NCI-H1417 (cell line): ENCODE measurements at places on chromosomes 1 and 21.

GRCh38 chr1:25031966-25032667 lies 102.0 kb upstream of the RUNX3 start:
- DNase-seq: peak; percentile 56

DNA sequence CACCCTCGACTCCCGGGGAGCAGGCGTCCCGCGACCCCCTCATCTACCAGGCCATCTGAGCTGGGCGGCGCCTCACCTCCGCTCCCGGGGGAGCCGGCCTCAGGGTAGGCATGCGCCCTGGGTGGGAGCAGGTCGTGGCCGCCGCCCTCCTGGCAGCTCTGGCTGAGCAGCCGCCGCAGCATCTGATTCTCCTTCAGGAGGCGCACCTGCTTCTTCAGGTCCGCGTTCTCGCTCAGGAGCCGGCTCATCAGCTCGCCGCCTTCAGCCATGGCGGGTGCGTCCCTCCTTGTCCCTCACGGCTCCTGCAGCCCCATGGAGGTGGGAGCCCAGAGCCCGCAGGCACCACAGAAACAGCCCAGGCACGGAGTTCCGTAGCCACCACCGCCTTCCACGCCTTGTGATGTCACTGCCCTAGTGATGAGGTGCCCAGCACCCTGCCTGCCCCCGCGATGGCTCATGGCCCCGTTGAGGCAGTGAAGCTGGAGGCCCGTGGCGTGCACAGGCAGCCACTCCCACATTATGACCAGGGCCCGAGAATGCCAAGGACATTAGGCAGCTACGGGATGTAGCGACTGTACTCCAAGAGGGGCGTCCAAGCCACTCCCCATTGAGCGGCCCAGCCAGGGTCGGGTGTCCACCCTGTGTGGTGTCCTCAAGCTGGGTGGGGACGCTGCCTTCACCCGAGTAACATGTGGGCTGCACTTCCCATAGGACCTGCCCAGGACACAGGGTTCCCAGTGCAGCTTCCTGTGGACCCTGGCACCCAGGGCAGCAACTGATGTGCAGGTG lies 1.5 kb downstream of the SPATC1L start:
- no peak for DNase-seq

DNA sequence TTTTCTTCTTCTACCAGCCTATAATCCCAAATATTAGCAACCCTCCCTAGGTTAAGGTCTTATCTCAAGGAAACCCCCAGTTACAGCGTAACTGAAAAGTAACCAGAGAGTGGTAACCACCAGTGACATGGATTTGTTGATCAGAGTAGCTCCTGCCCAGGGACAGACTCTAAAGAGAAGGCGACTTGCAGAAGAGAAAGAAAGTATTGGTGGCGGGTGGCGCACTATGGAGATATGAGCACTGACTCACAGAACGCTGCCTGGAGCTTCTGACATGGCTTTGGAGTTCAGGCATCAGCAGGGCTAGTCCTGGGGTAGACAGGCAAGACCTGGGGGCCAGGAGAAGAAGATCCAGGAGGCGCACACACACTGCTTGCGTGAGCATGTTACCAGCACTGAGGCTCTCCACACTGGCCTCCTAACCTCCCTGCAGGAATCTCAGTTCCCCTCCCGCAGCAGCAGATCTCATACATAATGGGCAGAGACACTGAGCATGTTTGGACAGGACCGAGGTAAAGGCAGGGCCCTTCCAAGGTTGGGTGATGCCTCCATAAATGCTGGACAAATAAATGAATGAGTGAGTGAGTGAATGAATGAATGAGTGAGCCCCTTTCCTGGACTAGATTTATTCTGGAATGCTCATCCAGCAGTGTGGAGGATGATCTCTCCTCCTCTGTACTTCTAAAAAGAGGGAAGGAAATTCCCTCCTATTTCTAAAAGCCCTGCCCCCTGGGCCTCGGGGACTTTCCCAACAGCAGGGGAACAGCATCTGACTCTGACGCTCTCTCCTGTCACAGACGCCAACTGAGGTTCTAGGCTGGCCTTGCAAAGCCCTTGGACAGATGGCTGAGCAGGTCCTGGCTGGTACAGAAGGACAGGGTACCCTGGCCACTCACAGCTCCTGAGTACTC lies 175.5 kb downstream of the CLIC6 start:
- no peak for DNase-seq

DNA sequence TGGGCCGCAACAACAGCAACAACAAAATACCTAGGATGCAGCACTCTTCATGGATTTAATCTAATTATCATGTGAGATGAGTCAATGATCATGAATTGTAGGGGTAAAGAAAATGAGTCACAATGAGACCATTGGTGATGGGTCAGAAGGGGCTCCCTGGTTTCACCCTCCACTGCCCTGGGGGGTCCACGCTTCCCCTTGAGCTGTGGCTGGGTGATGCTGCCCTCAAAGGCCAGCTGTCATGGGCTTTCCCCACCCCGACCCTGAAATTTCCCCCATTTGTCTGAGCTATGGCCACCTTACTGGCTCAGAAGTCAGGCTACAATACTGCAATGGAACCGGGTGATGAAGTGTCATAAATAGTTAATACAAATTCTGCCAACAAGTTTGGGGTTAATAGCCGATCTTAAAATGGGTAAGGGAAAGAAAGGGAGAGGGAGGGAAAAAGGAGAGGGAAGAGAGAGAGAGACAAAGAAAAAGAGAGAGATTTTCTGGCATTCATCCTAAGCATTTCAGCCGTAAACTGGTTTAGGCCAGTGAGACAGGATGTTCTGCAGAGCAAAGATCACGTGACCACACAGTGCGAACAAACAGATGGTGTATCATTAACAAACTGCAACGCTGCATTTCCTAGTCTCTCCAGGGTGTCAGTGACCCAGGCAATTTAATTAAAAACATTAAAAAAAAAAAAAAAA lies 143.4 kb upstream of the ERRFI1 start:
- peak; percentile 84 for DNase-seq

DNA sequence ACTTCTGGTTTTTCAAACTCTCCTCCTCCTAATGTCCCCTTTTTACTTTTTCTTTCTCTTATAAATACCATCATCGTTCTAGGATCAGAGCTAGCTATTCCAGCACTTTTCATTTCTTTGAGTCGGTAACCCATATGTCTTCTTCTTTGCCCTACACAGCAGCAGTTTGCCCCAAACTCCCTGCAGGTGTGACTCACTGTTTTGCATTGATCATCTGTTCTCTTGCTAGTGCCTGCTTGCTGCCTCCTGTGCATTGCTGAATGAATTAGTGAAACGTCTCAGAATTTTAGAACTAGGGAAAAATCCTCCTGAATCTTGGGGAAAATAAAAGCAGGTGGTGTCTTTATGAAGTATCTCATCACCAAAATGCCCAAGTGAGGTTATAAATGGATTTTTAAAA lies 21.7 kb downstream of the KCNK2 start:
- no peak for DNase-seq

- peak; percentile 41 for DNase-seq
These were observed 1.7 kb downstream of the EGLN1 start for GRCh38 chr1:231420299-231420958.

DNA sequence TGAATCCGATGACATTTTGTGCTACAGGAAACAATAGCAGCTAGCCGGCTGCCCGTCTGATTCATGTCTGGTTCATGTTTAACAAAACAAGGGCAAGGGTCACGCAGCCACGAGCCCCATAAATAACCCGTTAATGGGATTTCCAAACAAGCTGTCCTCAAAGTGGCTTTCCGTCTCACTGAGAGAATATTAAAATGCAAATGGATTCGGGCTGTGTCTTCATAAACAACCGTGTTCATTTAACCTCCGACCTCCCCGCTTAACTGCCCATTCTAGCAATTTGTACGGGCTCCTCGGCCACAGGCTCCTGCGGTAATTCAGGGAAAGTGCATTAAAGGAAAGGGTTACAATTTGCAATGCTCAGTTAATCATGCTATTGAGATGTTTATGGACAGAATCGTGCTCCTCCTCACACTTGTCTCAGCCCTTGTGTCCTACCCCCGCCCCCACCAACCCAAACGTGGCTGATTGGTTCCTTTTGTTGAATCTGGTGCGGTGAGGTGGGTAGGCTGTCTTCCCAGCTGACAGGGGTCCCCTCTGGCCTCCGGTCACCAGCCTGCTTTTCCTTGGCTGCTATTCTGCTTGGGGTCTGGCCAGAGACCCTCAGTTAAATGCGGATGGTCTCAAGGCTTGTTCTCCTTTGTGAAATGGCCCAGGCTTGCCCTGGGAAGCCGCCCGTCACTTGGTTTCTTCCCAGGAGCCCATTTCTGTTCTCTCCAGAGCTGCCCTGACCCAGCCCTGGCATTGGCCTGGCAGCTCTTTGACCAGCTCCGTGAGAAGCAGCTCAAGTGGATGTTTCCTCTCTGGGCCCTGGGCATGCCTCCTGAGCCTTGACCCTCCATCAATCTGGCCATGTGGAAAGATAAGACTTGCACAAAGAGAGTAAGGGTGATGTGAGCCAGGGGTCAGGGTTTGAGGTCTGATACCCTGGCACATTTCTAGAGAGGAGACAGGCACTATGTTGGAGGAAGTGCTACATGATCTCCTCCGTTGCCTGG lies 200.7 kb upstream of the POU3F1 start:
- no peak for DNase-seq

- no peak for DNase-seq
These were observed 72.7 kb downstream of the RPE65 start for GRCh38 chr1:68377098-68377497.

- no peak for DNase-seq
These were observed 362.8 kb upstream of the PLXNA2 start for GRCh38 chr1:208606959-208607358.

GRCh38 chr21:46639489-46640386 lies 4.3 kb downstream of the PRMT2 start:
- no peak for DNase-seq

DNA sequence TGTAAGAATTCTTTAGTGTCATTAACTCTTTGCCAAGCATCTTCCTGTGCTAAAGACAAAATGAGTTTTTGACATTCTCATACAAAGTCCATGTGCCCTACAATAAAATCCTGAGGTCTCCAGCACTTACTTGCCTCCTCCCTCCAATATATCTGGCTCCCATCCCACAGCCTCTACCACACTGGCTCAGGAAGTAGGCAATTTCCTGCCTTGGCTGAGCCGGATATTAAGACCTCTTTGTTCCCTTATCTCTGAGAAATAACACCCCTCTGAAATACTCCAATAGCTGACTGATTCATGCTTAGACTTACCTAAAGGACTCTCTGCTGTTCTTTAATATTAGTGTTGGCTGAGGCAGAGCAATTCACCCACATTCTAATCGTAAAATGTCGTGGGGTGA lies 37.6 kb upstream of the GORAB start:
- DNase-seq: no peak

GRCh38 chr21:39976800-39977199 lies 109.6 kb downstream of the PCP4 start:
- DNase-seq: no peak

- DNase-seq: no peak
These were observed 925.9 kb downstream of the LTN1 start for GRCh38 chr21:28066596-28067387.

- DNase-seq: peak; percentile 23
These were observed 5.2 kb downstream of the PPFIA4 start for GRCh38 chr1:203031467-203031866.

DNA sequence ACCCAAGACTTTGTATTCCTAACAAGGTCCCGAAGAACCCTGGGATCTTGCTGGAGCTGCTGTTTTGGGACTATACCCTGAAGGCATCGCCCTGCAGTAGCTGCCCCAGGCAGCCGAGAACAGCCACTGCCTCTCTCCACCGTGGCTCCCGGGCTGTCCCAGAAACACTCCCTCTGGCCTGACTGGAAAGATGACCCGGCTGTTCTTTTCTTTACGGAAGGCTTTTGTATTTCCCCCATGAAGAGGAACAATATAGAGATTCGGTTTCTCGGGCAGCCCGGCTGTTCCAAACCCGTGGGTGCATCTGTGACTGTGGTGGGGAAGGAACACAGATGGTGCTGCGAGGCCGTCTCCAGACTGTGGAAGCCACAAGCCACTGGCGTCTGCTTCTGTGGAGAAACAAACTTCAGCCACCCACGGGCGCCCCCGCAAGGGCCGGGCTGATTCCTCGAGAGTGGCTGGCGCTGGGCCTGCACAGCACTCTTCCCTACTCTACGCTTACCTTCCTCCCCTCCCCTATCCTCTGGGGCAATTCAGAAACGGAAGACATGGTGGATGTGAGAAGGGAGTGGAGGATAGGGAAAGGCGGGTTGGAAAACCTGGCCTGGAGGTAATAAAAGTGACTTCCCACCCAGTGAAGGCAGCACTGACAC lies 33.7 kb upstream of the VASH2 start:
- DNase-seq: no peak

- no peak for DNase-seq
These were observed 290.2 kb downstream of the LRRC40 start for GRCh38 chr1:69914976-69915765.

GRCh38 chr1:174818014-174818616 lies 181.6 kb upstream of the CACYBP start:
- no peak for DNase-seq

- DNase-seq: no peak
These were observed 98.6 kb upstream of the KRTAP19-8 start for GRCh38 chr21:31136891-31137290.

- DNase-seq: no peak
These were observed 6.0 kb upstream of the SEC16B start for GRCh38 chr1:177975588-177976495.

DNA sequence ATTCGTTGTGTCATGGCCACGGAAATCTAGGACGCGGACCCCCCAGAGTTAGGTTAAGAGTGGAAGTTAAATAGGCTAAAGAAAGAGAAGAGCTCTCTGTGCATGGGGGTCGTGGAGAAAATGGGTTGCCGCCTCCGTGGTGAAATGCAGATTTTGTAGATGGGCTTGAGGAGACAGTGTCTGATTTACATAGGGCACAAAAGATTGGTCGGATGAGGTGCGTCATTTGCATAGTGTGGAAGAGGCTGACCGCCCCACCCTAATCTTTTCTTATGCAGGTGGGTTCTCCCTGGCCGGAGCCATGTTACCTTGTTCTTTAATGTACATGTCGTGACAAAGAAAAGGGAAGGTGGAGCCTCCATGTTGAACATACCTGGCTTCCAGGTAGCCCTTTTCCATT lies 14.3 kb upstream of the SLC5A9 start:
- no peak for DNase-seq

DNA sequence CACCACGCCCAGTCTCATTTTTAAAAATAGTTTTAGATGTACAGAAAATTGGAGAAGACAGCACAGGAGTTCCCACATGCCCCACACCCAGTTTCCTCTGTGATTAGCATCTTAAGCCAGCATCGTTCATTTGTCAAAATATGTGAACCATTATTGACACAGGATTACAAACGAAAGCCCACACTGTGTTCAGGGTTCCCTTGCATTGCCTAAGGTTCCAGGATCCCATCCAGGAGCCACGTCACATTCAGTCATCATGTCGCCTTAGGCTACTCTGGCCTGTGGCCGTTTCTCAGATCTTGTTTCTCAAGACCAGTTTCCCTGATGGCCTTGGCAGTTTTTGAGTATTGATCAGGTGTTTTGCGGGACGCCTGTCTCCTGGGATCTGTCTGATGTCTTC lies 34.7 kb upstream of the TNFRSF1B start:
- DNase-seq: no peak
